ENCODE measurements at places on chromosomes 4 and X.

- no peak for DNase-seq
Measured at GRCh38 chr4:70691661-70692060, 3.3 kb downstream of the UTP3 start.

DNA sequence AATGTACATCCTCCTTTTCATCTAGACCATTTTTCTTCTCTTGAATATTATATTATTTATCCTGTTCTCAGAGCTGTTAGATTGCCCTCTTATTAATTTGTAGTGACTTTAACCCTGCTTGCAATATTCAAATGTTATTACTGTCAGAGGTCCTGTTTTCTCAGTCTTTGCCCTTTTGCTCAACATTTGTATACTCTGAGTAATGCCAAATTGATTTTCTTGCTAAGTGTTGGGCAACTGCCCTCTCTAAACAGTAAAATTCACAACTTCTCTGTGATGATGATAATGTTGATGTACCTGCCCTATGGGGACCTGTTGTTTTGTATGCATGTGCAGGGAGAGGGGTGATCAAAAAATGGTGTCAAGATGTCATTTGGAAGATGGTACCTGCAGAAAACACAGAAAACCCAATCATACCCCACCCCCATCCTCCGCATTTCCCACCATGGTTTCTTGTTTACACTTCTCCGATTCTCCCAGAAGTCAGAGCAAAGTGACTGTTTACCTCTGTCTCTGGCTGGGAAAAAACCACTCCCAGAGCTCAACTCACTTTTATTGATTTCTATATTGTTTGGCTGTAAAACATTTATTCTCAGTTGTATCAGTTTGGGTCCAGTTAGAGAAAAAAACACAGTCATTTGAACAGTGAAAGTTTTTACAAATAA is 694.0 kb downstream of the IL1RAPL1 start:
- DNase-seq: no peak

DNA sequence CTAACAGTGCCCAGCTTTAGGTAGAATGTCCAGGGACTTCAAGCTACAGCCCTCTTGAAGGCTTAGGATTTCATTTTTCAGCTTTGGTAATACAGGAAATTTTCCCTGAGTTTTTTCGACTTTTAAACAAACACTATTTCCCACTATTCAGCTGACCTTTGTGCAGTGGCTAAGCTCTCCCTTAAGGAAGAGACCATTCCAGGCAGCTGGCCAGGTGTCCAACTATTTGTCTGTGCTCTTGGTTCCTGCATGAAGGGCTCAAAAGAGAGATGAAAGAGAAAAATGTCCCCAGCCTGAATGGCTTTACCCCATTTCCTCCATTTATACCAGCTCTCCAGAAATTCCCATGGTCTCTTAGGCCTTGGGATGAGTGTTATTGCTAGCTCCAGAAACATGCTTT is 111.9 kb upstream of the KLF8 start:
- no peak for DNase-seq

DNA sequence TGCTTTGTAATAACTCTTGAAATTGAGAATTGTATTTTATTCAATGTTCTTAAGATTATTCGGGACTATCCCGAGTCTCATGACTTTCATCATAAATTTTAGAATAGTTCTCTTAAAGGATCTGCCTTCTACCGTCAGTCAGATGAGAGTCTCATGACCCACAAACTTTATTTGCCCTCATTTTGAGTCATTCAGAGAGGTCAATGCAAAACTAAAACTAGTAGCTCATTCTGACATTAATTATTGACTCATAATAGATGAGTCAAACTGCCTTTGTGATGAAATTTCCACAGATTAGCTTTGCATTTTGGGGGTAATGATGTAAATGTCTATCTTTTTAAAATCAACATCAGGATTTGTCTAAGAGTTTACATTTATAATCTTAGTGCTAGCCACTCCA is 1527.3 kb downstream of the TECRL start:
- DNase-seq: no peak

DNA sequence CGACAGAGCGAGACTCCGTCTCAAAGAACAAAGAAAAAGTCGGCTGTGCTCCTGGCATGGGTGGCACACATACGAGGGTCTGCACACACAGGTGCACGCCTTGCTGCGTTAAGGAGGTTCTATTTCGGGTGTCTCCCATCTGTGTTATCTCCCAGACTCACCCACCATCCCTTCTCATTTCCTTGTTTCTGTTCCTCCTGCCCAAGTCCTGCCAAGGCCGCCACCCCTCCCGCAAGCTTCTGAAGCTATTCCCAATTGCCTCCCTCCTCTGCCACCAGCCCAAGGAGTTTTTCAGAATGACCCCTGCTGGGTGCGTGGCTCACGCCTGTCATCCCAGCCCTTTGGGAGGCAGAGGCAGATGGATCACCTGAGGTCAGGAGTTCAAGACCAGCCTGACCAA is 6.0 kb upstream of the IL3RA start:
- peak; percentile 37 for DNase-seq

DNA sequence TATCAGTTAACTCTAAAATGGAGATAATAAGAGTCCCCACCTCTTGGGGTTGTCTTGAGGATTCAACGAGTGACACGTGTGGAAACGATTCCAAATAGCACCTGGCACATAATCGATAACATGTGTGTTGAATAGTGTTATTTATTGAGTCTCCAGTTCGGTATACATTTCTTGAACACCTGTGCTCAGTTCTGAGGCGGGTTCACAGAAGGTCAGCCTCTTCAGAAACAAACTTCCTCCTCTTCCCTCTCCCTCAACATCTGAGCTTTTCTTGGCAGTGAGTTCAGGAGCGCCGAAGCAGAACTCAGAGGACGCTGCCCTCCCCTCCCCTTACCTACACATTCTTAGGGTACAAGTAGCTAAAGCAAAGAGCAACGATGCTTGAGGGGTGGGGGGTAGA is 934 bp downstream of the PDHA1 start:
- DNase-seq: no peak

DNA sequence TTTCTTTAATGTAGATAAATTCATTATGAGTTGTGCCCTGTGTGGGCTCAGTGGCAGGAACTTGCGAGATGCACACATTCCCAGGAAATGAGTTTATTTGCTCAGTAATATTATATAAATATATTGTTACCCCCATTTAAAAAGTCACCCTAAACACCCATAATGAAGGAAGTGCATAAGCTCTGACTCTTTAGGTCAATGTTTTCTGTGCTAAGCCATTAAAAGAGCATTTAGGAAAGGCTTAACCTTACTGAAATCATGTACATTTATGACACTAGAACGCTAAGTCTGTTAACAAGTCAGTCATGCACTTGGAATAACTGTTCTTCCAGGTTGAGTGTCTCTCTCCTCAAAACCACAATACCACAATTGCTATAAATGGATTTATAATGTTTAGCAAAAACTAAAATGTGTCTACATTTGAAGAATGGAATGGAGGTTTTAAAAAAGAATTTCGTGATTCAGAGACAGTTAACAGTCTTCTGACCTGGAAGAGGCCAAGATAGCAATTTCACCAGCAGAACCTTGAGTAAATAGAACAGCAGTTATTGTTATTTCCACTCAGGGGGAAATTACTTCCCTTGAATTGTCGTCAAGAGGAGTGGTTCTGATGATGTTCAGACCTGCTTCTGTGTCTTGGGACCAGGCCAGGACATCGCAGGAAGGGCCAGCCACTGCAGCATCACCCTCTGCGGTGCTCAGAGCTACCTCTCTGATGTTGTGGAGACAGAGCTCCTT is 91.1 kb upstream of the VEGFC start:
- no peak for DNase-seq

DNA sequence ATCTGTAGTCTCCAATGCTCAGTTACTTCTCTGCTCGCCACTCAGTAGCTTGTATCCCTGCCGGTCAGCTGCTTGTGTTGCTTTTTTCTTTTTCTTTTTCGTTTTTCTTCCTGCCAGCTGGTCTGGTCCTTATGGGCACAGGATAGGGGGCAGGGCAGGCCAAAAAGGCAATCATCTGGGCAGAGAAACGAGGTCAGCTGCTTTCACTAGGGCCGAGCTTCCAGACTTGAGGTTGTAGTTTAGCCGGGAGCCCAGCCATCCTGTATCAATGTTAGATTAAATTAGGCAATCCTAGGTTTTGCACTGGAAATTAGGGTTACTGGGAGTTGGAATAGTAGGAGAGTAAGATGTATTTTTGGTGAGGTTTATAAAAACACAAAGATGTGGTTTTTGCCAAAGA is 3.4 kb downstream of the ARSF start:
- no peak for DNase-seq

- no peak for DNase-seq
Measured at GRCh38 chrX:44742480-44743155, 101.2 kb upstream of the DUSP21 start.

DNA sequence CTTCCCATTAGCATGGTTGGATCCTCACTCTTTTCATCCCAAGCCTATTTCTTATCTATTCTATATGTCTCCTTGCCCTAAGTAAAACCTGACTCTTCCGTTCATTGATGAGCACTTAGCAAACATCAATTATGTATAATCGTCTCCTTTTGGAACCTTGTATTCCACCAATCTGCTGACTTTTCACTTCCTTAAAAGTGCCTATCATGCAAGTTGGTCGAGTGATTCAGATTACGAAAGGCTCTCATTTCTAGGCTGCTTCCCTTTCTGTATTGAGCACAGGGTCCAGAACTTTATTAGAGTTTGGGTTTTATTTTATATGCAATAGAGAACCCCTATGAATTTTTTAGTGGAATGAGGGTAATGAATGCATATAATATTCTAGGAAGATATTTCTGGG is 27.1 kb upstream of the ALB start:
- peak; percentile 4 for DNase-seq

- DNase-seq: no peak
Measured at GRCh38 chr4:25588206-25588605, 67.4 kb upstream of the SLC34A2 start.

- no peak for DNase-seq
Measured at GRCh38 chr4:52574036-52574435, 85.1 kb downstream of the USP46 start.

- DNase-seq: no peak
Measured at GRCh38 chrX:22163326-22163725, 109.4 kb upstream of the CBLL2 start.
